ENCODE measurements at places on chromosomes 2 and 18.

DNA sequence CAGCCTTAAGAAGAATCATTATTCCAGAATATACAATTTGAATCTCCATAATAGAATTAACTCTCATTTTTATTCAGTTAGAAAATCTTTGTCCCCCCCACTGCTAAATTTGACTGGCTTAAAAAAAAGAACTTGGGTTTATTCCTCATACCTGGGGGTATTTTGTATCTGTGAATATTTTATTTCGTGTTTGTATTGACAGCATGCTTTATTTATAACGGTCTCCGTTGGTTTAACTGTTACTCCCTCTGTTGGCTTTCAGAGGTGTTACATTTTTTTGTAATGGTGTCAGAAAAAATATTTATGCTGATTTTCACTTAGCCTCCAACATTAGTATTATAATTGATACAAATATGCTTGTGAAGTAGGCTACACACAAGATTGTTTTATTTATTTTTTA lies 109.1 kb downstream of the HAUS1 start:
- no peak for DNase-seq

GRCh38 chr2:177296040-177296439 lies 31.5 kb upstream of the NFE2L2 start:
- DNase-seq, result no peak

DNA sequence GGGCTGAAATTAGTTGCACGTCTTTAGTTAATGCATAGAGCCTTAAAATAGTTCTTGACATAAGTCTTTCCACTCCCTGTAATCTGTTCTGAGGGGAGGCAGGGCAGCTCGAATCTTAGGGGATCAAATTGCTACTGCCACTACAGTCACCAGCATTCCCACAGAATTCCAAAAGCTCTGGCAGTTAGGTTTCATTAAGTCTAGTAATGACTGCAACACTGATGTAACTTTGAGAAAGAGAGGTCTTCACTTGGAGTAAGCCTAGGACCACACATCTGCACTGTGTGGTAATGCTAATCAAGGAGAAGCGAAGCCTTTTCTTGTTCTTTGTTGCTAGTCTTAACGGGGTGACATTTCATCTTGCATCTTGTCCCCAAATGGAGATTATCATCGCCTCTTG lies 19.3 kb upstream of the NCK2 start:
- no peak for DNase-seq

DNA sequence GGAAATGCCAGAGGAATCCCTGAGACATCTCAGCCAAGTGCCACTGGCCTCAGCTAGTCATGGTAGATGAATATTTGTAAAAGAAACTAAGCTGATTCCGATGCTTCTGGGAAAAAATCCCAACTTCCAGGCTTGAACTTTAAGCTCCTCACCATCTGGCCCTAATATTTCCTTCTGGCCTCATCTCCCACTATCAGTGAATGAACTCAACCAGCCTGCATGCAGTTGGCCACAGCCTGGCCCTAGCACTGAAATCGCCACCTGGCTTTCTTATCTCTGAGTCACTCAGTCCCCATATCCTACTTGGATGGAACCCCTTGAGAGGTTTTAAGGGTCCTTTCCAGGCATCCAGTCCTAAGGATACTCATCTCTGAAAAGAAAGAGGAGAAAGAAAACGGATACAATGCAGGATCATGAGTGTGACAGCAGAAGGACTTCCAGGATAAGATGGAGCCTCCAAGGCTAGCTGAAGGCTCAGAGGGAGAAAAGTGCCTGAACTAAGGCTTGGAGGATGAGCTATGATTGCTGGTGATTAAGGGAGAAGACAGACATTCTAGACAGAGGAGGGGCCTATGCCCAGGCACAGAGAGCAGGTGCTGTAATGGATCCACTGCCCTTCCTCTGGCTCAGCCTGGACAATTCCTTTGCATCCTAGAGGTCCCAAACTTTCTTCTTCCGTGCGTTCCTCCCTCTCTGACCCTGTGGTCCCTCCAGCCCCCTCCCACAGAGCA lies 141.5 kb upstream of the MYCN start:
- no peak for DNase-seq

GRCh38 chr2:196745711-196746110 lies 53.8 kb downstream of the GTF3C3 start:
- DNase-seq, result no peak

DNA sequence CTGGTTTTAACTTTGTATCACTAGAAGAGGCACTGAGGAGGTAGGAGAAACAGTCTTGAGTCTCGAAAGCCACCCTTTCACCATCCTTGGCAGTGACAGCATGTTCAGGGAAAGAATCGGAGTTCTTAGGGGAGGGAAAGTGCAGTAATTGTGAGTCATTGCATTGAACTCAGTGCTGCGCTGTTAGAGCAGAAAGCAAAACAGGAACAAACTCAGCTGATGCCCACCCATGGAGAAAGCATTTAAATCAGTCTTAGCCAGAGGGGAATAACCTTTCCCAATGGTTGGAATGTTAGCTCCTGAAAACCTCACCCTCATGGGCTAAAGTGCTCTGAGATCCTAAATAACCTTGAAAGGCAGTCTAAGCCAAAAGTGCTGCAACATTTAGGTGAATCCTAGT lies 845.6 kb upstream of the CNTNAP5 start:
- DNase-seq, result no peak

- no peak for DNase-seq
Measured at GRCh38 chr2:28413899-28414295, 21.2 kb downstream of the FOSL2 start.

DNA sequence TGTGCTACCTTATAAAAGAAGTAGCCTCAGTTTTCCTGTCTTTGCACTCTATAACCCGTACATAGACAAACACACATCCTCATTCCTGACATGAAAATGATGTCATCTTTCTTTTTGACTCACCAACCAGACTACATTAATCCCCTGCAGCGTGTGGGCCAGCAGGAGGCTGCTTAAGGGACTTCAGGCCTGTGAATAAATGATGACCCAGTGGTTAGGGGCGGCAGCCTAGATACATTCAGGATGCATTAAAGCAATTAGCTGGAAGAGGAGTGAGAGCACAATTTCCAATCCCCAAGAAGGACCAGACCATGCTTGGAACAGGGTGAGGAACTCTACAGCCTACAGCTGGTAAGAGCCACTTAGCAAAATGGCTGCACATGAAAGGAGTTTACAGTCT lies 57.3 kb upstream of the KLF7 start:
- no peak for DNase-seq

Measured in AG04449 (cell line).